ENCODE measurements at places on chromosomes 2 and 18. TPM values are rescaled to one million over a fixed set of nuclear protein-coding genes. Genes with fewer than 3 reads are reported as not detected.

SULT1C2 gene
- 0.34 TPM for total RNA-seq

CRACDL gene
- total RNA-seq, result 0.34 TPM

CACNB4 gene
- total RNA-seq, result 0.43 TPM

ATP8B1 gene
- total RNA-seq, result 55.8 TPM

PLGLB2 gene
- total RNA-seq, result 1.5 TPM

ATP6V1C2 gene
- 0.68 TPM for total RNA-seq

DSG1 gene
- 4.4 TPM for total RNA-seq

SCYGR5 gene
- total RNA-seq, result not detected

PSTPIP2 gene
- 9.6 TPM for total RNA-seq

Measured in nasal cavity respiratory epithelium epithelial cell of viscerocranial mucosa (primary cell).